AG09319 (cell line): ENCODE measurements at places on chromosomes 3 and 15.
A peak's percentile ranks its signal among the peaks of the same experiment; 100 is the strongest.

DNA sequence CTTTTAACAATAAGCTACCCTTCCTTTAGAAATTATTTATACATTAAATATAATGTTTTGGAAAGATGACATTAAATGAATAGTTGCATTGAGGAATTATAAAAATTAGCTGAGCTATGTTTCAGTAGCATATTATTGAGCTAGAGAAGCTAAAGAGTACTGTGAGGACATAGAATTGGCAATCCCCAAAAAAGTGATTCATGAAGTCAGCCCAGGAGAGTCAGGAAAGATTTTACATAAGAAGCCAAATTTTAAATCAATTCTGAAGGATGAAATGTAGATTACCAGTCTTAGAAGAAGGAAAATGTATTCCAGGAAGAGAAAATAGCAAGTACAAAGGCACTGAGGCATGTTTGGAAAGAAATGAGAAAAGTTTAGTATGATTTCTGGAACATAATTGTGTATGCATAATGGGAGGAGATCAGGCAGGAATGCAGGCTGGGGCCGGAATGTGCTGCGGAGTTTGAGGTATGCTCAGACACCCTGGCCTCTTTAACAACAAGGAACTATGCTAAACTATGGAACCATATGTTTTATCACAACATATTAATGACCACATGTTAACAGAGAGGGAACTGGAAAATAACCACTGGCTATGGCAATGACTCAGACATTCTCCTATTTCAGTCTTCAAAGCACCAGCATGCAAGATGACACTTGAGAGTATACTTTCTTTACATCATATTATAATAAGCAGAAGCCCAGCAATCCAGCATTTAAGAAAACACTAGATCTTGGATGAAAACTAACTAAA, 103.3 kb upstream of the COL8A1 start:
- DNase-seq, result no peak

DNA sequence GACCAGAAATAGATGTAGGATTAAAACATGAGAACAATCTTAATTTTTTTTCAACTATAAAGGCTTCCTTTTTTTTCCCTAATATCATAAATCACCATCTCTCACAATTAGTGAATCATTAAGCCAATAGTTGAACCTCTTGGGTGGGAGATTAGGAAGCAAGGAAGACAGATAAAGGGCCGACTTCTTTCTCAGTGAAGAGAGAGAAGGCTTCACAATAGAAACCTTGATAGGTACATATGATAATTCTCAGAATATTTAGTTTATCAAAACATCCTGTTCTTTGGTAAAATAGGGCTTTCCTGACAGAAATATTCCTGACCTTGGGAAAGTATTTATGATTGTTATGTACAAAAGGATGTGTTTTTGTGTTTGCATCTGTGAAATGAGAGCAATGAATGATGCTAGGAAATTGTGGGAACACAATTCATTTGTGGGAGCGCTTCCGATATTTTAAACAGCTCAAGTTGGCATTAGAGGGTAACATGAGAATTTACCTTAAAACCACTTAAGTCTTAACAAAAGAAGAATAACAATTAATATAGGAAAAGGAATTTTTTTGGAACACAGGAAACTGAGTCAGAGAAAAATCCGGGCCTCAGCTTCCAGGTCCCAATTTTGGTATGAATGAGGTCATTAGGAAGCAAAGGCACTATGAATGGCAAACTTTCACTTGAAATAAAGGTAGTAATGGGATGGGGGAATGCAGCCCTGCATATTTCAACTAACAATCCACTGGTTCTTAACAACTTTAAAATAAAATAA, 263.2 kb upstream of the TGFBR2 start:
- DNase-seq, result no peak

- DNase-seq, result no peak
Observed at GRCh38 chr15:34331809-34332208, 5.8 kb downstream of the SLC12A6 start.

DNA sequence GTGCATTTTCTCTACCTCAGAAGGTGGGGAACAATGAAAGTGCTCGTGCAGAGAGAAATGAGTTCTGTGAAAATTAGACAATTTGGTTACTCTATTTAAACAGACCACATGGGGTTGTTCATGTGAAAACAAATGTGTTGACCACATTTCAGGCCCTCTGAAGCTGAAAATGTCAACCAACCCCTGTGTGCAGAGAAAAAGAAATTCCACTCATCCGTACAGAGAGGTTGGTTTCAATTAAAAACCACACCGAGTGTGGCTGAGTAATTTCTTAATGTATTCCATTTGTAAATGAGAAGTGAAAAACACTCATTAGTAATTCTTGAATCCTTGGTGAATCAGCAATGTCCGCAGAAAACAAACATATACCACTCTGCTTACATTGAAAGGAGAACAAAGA, 46.9 kb upstream of the SLC7A14 start:
- DNase-seq, result peak; percentile 28

GRCh38 chr3:126456211-126456610, 19.5 kb downstream of the ZXDC start:
- DNase-seq, result no peak

- DNase-seq, result peak; percentile 82
Observed at GRCh38 chr3:14410503-14411165, 8.2 kb downstream of the SLC6A6 start.

DNA sequence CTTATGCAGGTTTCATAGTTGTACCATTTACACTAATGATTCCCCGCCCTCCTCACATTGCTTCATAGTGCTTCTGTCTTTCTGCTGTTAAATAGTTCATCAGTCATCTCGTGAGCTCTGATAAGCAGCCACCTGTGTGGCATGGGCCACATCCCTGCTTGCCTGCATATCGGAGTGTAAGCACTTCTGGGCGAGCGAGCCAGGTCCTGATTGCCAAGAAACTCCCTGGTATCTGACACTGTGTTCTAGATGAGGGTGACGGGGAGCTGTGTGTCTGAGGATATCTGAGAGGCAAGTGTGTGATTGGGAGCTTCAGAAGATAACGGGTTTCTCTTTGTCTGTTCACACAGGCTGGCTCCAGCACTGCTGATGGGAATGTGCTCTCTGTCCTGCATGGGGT, 130.6 kb downstream of the LRIG1 start:
- DNase-seq, result no peak

DNA sequence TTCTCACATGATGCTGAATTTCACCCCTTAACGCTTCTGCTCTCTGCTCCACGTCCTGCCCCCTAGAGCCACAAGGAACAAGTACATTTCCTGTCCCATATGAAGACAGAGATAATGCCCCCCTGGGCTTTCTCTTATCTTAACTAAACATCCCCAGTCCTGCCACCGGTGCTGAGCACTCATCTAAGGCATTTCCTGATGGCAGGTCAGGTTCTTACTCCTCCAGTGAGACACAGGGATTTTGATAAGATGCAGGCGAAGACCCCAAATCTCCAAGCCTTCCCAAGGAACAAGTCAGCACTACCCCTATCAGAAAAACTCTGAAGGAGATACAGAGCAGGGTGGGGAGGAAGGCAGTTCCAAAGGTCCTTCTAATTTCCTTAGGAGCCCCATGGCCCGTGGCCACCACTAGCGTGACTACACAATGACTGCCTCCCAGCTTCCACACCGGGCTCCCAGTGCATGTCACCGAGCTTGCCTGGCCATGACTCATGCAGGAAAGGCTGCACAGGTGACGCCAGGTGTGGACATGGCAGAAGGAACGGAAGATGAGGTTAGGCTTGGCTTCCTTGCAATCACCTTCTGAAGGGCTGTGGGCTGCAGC, 152.9 kb downstream of the XXYLT1 start:
- no peak for DNase-seq

DNA sequence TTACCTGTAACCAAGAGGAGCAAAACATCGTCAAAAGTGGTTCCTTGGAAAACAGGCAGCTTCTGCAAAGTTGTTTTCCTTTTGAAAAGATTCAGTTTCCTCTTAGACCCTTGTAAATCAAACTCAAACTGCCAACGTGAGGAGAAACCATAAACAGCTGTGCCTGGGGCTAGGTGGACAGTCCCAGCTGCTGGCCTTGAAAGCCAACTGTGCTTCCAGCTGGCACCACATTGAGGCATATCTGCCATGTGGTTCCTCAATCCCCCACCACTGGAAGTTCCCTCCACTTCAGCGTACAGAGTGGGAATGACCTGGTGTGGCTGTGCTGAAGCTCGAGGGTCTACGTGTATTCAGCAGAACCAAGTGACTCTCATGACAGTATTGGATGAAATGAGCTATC, 40.9 kb downstream of the HRH1 start:
- DNase-seq, result no peak

- DNase-seq, result no peak
Observed at GRCh38 chr15:93348711-93349545, 259.9 kb upstream of the RGMA start.

- DNase-seq, result no peak
Observed at GRCh38 chr3:52221563-52222318, 3.7 kb downstream of the TLR9 start.

DNA sequence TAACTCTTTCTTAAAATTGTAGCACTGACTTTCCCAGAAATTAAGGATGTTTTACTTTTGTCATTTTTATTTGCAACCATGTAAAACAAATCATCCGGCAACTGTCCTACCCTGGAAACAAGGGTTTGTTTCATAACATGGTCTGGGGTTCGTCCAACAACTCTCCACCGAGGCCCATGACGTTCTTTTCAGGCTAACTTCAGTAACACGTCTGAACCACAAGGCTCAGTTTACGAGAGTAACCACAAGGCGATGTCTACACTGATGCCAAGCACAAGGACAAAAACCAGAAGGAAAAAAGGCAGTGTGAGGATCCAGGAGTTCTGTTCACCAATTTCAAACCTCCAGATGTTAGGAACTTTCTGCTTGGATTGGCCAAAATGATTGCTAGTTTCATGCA, 546.1 kb downstream of the NTRK3 start:
- no peak for DNase-seq

DNA sequence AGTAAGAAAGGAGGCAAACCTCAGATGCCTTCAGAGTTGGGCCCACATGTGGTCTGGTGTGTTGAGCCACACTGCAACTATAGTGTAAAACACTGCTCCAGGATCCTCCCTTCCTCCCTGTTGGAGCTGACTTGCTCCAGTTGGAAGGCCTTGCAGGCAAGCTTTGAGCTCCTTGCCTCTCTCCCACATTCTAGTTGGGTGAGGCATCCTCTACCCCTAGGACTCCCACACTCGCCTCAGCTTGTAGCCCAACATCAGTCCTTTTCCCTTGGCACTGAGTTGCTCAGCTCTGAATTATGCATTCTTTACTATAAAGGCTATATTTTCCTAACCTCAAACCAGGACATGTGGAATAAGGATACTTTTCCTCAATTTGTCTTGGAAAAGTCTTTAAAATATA, 143.9 kb downstream of the NECTIN3 start:
- no peak for DNase-seq

- DNase-seq, result no peak
Observed at GRCh38 chr3:69014022-69014580, 617 bp upstream of the EOGT start.

DNA sequence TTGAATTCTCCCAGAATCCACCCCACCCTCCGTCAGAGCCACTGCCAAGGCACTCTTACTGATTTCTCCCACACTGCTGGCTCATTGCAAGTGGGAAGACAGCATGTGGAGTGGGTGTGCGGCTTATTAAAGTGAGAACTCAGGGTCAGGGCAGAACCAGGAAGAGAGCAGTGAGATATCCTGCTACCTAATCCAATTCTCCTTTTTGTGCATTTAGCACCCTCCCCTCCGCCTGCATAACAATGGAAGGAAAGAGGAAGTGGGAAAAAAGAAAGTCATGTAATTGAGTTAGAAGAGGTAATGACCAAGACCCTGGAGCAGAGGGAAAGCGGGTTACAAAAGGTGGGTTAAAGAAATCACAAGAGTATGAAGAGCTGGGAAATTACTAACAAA, 27.8 kb upstream of the PIK3CB start:
- no peak for DNase-seq

DNA sequence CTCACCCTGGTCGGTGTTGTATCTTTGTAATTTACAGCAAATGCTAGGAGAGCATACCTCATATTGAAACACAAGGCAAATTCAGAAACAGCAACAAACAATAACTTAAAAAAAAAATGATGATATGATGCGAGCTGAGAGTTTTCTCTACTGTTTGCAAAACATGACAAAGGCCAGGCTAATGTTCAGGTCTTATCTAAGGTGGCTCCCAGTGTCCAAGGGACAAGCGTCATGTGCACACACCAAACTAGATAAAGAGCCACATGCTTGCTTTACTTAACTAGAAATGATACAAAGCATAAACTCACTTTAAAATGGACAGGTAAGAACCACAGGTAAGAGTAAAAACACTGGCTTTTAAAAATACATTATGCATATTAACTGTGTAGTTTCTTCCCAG, 375.9 kb downstream of the FOXP1 start:
- DNase-seq, result no peak

DNA sequence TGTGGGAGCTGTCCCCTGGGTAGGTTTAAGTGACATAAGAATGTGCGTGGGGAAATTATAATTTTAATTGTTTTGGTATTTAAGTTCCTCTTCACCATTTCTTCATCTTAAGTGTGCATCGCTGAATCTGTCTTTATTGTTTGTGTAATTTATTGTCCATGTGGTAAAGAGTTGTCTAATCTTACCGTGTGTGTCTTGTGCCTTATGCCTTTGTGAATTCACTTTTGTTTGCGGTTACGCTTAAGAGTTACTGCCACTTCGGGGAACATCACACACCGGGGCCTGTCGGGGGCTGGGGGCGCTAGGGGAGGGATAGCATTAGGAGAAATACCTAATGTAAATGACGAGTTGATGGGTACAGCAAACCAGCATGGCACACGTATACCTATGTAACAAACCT, 767 bp downstream of the WDR48 start:
- no peak for DNase-seq

DNA sequence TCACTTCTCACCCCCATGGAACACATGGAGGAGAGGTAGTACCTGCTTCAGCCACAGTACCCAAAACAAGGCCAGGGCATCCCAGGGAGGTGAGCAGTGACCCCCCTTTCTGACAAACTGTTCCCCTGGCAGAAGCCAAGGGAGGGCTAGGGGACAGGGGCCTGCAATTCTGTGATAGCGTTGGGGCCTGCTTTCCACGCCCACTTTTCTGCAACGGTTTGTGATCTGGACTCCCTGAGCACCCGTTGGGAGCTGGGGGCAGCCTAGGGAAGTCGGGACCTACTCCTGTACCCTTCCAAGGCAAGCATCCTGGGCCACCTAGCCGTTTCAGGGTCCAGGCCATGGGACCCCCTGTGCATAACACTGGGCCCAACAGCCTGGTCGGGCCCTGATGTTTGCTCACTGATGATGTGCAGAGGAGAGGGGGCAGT, 996 bp upstream of the DNAJA4 start:
- no peak for DNase-seq

DNA sequence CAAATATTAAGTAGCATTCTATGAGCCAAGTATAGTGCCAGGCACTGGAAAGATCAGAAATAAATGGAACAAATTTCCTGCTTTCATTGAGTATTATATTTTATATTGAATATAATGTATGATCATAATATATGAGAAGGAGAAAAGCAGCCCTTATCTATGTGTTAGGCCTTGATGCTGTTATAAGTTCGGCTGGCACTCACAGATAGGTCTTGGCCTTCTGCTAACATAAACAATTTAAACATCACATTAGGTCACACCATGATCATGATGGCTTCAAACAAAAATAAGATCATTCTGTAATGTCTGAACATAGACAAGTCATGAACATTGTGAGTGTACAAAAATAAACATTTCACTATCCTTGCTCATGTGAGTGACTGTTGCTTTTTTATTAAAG, 584.0 kb upstream of the ZNF385D start:
- DNase-seq, result no peak

- DNase-seq, result no peak
Observed at GRCh38 chr15:67531379-67531914, 10.5 kb downstream of the C15orf61 start.
